ENCODE measurements at places on chromosomes 12 and 14.

- DNase-seq: no peak
Observed at GRCh38 chr12:98053202-98053601, 462.2 kb upstream of the TMPO start.

DNA sequence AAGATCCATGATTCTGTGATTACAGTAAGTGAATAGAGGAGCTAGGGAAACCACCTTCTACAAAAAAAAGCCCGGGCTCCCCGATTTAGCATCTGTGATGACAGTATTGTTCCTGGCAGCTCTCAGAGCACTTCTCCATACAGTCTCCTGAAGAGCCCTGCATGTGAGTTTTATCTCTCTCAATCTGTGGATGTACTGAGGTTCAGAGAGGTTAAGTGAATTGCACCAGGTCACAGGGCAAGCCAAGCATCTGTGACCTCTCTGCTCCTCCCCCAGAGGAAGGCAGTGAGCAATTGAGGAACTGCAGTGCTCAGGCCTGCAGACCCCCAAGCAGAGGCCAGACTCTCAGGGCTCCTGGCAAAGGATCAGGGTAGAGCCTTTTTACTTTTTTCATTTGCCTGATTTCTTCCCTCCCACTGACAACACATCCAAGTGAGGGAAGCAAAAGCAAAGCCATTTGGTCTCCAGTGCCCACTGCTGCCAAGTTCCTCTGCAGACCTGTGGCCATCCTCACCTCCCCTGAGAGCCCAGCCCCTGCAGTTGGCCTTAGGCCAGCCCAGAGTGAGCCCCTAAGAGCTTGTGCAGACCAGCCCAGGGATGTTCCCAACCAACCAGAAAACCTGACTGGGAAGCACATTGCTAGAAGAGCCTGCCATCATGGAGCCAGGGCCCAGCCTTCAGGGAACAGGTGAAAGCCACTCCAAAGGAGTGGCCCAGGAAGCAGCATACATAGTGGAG, 47.6 kb upstream of the PNMA1 start:
- DNase-seq: no peak

GRCh38 chr12:94240171-94240570, 91.8 kb downstream of the PLXNC1 start:
- DNase-seq: no peak

DNA sequence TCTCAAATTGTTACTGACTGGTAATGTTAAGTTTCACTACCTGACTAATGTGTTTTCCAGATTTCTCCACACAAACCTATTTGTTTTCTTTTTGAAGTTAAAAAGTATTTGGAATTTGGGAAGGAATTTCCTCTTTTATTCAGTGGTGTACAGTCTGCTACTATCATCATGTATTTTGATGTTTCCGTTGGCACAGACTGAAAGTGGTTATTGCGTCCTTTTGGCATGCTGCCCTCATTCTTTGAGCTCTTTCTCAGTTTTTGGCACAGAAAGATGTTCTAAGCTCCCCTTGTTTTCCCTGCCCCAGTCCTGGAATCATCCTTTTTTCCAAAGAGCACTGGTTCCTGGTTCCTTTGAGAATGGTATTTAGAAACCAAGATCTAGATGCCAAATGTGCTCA, 31.4 kb upstream of the RTRAF start:
- no peak for DNase-seq

DNA sequence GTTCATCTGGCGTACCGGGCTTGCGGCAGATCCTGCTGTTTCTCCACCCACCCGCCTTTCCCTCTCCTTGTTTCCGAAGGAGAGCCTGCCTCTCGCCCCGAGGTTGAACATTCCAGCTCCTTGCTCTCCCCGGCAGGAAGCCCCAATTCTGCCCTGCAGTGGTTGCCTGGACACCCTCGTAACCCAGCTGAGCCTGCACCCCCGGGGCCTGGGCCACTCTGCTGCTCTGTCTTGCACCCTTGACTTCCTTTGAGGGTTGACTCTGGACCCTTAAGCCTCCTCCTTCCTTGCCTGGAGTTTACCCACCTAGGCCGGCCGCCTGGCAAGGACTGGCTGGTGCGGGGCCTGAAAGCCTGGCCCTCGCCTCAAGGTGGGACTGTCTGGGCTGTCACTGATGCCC, 25.8 kb upstream of the NCOR2 start:
- DNase-seq: no peak

GRCh38 chr14:93458234-93458633, 27.5 kb downstream of the UNC79 start:
- DNase-seq: no peak

- DNase-seq: no peak
Observed at GRCh38 chr12:62379026-62379722, 87.5 kb upstream of the MON2 start.

- no peak for DNase-seq
Observed at GRCh38 chr14:79598339-79598738, 613.0 kb downstream of the DIO2 start.

DNA sequence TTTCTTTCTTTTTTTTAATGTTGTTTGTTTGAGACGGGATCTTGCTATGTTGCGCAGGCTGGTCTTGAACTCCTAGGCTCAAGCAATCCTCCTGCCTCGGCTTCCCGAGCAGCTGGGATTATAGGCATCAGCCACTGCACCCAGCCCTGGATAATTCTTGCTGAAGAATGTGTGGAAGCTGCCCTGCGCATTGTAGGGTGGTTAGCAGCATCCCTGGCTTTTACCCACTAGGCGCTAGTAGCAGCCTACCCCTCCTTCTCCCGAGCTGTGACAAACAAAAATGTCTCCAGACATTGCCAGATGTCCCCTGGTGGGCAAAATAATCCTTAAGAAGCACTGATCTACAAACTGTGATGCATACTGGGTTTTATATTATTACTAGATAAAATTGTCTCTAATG, 6.6 kb downstream of the DCAF4 start:
- no peak for DNase-seq

DNA sequence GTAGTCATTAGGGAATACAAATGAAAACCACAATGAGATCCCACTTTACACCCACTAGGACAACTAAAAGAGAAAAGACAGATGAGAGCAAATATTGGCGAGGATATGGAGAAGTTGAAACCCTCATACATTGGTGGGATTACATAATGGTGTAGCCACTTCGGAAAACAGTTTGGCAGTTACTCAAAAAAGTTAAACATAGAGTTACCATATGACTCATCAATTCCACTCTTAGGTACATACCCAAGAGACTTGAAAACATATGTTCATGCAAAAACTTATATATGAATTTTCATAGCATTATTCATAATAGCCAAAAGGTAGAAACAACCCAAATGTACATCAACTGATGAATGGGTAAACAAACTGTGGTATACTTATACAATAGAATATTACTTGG, 27.1 kb downstream of the ALDH1L2 start:
- no peak for DNase-seq

GRCh38 chr12:54383041-54383609, 1.4 kb downstream of the ZNF385A start:
- no peak for DNase-seq

GRCh38 chr12:108693751-108694150, 37.6 kb downstream of the CORO1C start:
- DNase-seq: no peak

GRCh38 chr14:90213099-90213748, 43.1 kb upstream of the PSMC1 start:
- DNase-seq: no peak

DNA sequence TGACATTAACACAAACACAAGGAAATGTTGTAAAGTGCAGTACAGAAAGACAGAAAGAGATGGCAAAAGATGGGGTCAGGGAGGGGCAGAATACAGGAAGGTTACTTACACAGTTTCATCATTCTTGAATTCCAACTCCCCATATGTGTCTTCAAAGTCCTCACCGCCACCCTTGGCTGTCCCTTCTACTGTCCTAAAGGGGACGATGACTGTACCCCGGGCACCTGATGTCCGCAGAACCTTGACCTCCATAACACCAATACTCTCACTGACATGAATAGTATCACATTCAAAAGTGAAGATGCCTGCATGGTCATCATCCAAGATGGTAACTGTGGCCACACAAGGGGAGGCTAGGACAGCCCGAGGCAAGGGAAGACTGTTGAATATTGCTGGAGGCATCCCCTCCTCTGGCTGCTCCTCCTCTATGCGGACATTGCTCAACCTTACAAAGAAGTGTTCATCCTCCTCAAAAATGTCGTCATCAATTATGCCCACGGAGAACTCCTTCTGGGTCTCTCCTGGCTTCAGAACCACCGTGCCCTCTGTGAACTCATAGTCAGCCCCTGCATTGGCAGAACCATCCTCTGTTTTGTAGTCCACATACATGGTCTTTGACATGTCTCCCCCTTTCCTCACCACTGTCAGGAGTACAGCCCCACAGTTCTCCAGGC, 22.1 kb downstream of the SLC8A3 start:
- no peak for DNase-seq

DNA sequence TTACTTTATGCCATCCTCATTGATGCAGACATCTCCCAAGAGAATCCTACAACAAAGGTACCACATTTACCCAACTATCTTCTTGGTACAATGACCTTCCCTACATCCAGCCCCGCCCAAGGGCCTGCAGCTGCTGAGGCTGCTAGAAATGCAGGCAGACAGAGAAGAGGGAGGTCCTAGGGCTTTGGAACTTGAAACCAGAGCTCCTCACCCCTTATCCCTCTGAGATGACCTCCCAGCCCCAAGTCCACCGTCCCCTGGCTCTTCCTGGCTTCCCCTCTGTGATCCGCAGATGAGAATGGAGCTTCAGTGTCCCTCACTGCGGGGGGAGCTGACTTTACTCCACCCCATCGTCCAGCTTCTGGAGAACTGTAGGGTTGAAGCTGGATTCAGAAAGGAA, 1.6 kb upstream of the TNFRSF1A start:
- no peak for DNase-seq

Measured in stimulated activated CD4-positive, alpha-beta T cell treated with anti-CD3 and anti-CD28 coated beads, Interleukin-1b, Interleukin-23, amount 100 ng/mL, for 4 hours (primary cell).